ENCODE measurements at places on chromosomes 6 and 20.

DNA sequence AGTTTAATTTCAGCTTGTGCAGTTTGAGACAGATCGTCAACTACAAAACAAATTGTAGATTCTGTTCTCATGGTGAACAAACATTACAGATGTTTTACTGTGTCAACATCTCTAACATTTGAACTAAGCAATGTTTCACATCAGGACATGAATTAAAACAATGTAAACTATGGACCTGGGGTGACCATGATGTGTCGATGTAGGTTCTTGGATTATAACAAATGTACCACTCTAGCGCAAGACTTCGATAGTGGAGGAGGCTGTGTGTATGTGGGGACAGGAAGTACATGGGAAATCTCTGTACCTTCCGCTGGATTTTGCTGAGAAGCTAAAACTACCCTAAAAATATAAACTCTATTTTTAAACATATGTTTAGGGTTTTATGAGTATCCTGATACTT, 17.1 kb downstream of the HIVEP2 start:
- no peak for DNase-seq

DNA sequence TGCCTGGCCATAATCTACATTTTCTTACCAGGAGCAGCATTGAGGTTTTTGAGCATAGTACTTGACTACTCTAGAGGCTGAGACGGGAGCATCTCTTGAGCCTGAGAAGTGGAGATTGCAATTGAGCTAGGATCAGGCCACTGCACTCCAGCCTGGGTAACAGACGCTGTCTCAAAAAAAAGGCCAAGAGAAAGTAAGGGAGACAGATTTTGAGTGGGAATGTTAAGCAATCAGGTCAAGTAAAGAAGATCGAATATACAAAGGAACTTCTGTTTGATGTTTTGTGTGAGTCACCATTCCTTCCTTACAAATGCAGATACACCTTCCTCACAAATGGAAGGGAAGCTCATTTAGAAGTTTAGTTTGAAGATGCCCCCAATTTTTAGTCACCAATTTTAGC, 4.4 kb downstream of the PNRC1 start:
- no peak for DNase-seq

GRCh38 chr6:159645640-159646039, 47.4 kb downstream of the SOD2 start:
- DNase-seq = no peak

GRCh38 chr20:46552460-46553420, 2.3 kb upstream of the OCSTAMP start:
- no peak for DNase-seq

GRCh38 chr6:37942606-37943376, 123.3 kb downstream of the ZFAND3 start:
- no peak for DNase-seq

DNA sequence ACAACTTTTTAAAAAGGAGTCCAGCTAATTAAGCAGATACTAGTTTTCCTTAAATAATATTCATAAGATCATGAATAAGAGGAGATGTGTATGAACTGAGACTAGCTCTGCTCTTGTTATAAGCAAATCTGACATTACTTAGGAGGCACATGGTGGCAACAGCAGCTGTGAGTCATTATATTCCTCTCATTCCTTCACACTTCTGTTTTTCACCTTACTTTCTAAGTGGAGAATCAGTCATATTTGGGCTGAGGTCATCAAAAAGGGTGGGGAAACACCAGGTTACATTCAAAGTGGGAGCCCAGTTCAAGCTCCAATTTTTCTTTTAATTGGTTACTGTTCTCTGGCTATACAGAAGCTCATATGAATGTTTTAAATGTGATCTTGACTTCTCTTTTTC, 6.0 kb upstream of the RIPPLY2 start:
- DNase-seq = no peak

GRCh38 chr6:131765081-131765803, 42.6 kb upstream of the ENPP1 start:
- no peak for DNase-seq

DNA sequence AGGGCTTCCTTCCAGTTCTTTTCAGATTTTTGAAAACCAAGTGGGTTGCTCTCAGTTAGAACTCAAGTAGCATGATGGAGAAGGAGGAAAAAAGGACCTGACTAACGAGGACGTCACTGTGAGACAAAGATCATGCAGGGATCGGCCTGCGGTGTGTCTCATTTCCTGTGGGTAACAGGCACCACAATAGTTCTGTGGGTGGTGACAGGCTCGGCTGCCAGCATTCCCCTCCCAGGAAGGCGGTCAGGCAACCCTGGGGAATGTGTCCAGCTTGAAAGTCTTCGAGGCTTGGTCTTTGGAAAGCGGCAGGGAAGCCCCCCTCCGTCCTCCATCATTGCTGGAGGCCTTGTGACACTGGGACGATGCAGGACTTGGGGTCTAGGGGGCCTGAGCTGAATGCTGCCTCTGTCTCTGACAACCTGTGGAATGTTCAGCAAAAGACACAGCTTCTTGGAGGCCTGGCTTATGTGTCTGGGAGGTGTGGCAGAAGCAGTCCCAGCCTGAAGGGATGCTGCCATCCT, 121.0 kb downstream of the BCAS1 start:
- DNase-seq = no peak

Data from GM12891 (cell line).